ENCODE measurements at places on chromosomes 6 and 20.

GRCh38 chr20:34996243-34997028 is 40.8 kb downstream of the MYH7B start:
- no peak for DNase-seq

- no peak for DNase-seq
Observed at GRCh38 chr6:10425176-10425974, 10.5 kb upstream of the TFAP2A start.

DNA sequence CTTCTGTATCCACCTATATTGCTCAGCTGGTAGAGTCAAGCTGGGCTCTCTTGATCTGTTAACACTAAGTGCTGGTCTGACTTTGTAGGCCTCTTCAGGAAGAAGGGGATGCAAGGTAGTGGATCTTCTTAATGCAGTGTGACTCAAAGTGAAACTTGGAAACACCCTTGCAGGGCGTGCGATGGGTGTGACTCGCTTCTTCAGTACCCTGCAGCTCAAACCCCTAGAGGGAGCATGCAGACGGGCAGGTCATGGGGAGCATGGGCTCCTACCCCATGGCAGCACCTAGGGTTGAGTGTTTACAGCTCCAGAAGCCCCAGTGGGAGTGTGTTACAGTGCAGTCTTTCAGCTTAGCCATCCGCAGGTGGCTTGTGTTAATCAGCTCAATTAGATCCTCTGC is 757 bp upstream of the SAMD3 start:
- DNase-seq: peak; percentile 63

GRCh38 chr6:145374570-145374969 is 360.8 kb downstream of the EPM2A start:
- DNase-seq: no peak

DNA sequence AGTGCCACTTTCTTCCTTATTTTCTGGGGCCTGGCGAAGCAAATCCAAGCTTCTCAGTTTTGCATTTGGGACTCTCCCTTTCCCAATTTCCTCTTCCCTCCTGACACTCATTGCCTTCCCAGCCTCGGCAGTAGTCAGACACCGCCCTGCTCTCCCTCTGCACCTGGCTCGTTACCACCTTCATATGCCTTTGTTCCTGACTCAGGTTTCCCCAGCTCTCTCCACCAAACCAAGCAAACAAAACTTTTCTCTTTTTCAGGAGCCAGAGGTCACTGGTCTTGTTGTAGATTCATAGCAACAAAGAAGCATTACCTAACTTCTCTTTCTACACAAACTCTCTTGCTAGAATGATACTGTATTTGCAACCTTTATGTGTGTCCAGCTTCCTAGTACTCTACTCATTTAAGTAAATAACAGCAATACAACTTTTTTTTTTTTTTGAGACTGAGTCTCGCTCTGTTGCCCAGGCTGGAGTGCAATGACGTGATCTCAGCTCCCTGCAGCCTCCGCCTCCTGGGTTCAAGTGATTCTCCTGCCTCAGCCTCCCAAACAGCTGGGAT is 9.0 kb upstream of the ZC3H12D start:
- no peak for DNase-seq

GRCh38 chr6:107632381-107633136 is 142.6 kb downstream of the SOBP start:
- no peak for DNase-seq

DNA sequence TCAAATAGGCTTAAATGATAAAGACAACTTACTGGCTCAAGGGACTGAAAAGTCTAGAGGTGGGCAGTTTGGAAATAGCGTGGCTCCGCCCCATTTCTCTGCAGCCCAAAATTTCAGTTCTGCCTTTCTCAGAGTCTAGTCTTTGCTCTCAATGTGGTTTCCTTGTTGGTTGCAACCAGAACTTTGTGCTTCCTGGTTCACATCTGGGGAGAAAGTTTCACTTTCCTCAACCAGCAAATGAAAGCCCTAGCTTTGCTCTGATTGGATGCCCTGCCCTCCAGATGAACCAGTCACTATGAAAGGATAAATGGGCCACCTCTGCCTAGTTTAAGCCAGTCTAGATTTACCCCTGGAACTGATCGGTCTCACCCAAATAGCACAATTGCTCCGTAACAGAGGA is 14.9 kb downstream of the SYCP2L start:
- no peak for DNase-seq

DNA sequence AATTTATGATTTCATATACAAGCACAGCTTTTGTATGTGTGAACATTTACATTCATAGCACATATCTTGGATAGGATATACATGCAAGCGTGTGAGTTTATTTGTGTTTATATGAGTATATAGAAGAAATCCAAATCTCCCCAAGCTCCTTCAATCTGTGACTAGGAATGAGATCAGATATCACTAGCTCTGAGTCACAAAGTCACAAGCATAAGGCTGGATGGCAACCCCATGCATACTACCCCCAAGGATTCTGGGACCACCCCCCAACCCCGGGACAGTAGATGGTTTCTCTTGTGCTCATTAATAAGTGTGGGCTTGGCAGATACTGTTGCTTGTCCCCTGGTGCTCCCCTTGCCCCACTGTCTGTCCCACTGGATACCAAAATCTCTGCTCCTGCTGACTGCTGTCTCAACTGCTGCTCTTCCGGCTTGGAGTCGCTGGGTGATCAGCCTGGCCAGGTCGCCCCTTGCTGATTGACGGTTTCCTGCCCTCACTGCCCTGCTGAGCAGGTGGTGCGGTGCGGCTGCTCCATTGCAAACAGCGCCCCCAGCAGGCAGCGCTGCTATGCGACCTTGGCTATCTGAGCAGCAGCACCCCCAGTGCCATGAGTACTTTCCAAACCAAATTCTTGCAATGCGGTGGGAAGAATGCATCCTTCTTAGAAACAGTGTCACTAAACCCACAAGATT is 279.4 kb downstream of the CD83 start:
- DNase-seq: no peak

GRCh38 chr20:52924411-52925271 is 47.5 kb upstream of the TSHZ2 start:
- no peak for DNase-seq

DNA sequence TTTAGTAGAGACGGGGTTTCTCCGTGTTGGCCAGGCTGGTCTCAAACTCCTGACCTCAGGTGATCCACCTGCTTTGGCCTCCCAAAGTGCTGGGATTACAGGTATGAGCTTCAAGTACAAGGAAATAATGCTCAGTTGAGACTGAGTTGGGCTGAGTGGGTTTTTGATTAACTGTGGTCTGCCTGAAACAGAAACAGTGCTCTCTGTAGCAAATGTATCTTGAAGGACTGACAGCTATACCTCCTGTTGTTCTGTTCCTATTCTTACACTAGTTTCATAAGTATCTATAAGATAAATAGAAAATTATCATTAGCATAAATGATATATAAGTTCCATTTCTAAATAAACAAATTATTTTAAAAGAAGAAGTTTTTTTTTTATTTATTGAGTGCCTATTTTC is 142.8 kb upstream of the PTPRK start:
- no peak for DNase-seq
